ENCODE measurements at places on chromosomes 6 and 20.

DNA sequence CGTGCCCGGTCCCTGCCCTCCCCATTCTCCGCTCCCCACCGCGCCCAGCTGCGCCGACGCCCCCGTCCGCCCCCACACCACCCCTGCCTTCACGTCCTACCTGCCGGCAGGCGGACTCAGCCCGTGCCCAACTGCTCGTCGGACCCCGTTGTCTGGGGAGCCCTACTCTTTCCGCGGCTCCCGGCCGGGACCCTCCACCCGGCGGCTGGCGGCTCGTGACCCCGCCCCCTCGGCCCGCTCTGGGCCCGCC is at the start of gene SERAC1:
SERAC1 (minus strand) TSS at position 223 of the 250 bp plus-strand sequence. CDS start 9,899 bp downstream, outside the sequence.
- DNase-seq: no peak

DNA sequence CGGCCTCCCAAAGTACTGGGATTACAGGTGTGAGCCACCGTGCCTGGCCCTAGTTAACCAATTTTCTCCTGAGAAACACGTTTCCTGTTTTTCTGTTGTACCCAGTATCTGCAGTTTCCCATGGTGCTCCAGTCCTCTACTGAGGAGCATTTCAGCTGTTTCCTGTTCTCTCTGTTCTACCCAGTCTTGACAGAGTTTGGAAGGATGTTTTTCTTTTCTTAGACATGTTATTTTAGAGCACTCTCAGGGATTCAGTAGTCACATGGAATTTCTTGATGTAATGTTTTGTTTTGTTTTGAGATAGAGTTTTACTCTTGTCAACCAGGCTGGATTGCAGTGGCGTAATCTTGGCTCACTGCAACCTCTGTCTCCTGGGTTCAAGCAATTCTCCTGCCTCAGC is 129.8 kb upstream of the TIAM2 start:
- DNase-seq: no peak

DNA sequence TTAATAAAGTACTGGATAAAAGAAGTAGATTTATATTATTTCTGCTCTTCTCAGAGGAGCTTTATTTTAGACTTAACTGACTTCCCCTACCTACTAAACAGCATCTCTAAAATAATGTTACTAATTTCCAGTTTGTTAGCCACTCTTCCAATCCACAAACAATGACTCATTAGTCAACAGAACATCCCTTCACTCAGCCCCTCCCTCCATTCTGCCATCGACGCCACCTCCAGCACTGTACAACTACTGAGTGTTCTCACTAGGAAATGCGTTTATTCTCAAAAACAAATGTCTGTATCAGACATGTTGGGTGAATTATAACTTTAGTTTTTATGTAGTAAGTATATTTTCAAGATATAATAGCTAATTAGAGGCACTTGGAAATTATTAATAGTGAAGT is 427.0 kb downstream of the EYS start:
- DNase-seq: no peak

DNA sequence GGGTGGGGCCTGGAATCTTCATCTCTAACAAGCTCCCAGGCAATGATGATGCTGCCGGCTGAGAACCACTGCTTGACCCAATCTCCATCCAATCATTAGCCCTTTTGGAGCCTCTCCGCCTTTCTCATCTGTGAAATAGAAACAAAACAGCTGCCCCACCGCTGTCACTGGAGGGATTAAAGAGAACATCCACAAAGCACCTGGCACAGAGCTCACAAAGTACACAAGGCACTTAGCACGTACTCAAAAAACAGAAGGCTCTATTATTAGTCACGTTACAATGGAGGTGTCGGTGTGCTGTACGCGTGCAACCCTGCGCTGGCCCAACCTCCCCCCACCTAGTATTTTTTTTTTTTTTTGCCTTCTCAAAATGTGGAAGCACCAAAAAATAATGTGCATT is 213.5 kb upstream of the ARID1B start:
- DNase-seq: no peak

GRCh38 chr6:90039911-90040310 is 145.6 kb downstream of the GJA10 start:
- no peak for DNase-seq

DNA sequence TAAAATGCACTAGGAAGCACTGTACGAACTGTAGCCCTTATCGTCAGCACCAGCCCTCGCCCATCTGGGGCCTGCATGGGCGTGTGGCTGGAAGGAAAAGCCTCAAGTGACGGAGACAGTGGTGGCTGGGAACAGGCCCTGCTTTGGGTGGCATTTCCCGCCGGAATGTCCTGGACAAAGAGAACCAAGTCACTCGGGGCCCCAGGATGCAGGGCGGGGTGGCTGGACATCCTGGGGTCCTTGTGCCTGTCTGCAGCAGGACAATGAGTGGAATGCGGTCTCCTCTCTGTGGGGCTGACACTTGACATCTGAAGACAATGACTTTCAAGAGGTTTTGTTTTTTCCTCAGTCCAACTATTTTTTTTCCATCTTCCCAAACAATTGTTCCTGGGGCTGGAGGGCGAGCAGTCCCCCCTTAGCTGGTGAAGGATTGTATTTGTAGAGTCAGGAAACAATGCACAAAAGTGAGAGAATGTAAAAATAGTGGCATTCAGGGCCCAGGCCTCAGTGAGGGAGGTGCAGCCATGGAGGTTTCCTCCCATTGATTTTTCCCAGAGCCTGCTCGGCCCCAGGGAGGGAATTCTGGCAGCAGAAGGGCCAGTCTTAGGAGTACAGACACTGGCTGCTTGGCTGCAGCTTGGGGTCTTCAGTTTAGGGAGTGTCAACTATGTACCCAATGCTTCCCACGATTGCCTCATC is 64.4 kb downstream of the PREX1 start:
- DNase-seq: no peak

DNA sequence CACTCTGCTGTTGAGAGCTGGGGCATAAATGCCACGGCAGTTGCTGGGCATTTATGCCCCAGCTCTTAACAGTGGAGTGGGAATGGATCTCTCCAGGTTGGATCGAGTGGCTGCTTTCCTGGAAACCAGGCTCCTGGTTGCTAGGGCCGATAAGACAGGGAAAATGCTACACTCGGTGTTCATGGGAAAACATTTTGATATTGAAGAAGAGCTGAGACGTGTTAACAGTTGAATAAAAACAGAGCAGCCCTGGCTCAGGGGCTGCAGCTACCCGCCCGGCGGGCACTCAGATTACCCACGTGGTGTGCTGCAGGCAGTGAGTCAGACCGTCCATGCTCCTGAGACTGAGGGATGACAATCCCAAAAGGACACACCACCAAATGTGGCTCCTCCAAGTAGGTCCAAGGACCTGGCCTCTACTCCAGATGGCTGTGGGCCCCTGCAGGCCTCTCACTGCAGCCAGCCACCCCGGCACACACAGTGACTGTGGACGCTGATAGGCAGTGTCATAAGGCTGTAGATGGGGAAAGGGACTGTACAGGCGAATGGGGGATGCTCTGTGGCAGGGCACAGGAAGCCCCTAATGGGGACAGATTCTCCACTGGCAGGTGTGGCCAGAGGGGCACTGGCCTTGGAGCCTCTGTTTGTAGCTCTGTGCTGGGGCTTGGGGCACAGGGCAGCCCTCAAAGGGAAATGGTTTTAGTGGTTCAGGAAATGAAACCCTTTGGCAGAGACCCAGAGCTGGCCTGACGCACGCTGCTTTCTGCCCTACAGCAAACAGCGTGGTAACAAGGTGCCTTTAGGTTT is 237.8 kb downstream of the LY86 start:
- no peak for DNase-seq

GRCh38 chr6:152380351-152380767 is 256.8 kb downstream of the SYNE1 start:
- no peak for DNase-seq

- no peak for DNase-seq
Measured at GRCh38 chr6:92967362-92967761, 452.0 kb downstream of the EPHA7 start.

DNA sequence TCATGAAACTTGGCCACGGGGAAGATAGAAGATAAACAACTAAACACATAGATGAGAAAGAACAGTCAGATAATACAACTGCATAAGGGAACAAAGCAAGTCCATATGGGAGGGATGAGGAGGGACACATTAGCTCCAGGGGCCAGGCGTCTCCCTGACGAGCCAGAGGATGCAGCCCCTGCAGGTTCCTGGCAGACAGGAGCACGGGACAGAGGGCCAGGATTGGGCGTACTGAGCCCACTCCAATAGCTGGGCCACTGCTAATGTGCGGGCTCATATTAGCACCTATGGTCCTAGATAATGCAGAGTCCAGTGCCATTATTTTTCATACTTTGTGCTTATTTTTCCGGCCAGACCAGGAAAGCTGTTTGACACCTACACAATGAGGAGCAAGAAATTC is 182.9 kb downstream of the ANKRD60 start:
- no peak for DNase-seq

- DNase-seq: no peak
Measured at GRCh38 chr20:57657535-57658446, 37.6 kb upstream of the ZBP1 start.

- no peak for DNase-seq
Measured at GRCh38 chr6:36491378-36491965, 48.7 kb downstream of the KCTD20 start.
